ENCODE measurements at places on chromosomes 7 and 10.

DNA sequence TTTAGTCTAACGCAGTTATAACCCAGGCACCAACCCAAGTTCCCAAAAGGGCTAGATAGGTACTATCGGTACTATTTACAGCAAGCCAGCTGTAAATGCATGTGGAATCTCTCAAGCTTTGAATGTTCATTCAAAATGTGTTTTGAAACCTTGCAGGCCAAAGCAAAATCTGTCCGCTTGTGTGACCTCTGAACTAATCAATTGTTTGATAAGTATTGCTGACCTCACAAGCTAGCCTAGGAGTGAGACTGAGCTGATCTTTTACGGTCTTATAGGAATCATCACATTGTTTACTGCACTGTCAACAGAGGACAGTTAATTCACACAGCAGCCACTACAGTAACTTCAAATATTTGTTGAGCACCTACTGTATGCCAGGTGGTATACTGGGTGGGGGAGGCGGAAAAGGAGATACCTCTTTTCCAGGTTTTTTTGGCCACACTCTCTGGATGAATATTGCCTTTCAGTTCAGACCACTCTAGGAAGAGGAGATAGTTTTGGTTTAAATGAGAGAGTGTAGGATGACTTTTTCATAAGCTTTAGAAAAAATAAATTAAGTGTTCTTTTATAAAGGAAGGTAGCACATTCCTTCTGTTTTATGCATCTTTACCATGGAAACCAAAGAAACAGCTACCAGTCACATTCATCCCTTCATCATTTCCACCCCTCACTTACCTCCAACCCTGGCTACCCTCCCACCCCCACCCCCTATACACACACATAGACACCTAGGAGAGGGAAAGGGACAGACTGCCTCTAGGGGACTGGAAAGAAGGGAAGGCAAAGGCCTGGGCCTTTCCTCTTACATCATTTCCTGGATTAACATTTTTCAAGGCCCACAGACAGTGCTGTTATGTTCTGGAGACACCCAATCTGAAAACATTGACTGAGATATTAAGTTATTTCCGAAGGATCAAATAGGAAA is 2.4 kb downstream of the PAPSS2 start:
- no peak for DNase-seq

DNA sequence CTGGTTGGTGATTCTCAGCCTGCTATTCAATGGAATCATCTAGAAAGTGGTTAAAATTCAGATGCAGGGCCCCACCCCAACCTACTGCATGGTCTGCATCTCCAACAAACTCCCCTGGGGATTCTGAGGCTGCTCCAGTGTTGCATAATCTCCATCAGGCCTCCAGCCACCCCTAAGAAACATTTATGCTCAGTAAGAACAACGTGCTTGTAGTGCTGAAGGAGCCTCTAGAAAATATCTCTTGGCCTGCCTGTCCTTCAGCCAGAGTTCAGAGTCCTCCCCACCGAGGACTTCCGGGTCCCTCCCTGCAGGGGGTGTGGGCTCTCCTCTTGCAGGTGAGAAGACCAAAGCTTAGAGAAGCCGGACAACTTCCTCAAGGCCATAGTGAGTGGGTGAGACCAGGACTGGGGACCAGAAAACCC is 159.8 kb downstream of the SH3PXD2A start:
- DNase-seq, result no peak

- DNase-seq, result no peak
These were observed 1604.0 kb downstream of the REEP3 start for GRCh38 chr10:65125212-65125611.

DNA sequence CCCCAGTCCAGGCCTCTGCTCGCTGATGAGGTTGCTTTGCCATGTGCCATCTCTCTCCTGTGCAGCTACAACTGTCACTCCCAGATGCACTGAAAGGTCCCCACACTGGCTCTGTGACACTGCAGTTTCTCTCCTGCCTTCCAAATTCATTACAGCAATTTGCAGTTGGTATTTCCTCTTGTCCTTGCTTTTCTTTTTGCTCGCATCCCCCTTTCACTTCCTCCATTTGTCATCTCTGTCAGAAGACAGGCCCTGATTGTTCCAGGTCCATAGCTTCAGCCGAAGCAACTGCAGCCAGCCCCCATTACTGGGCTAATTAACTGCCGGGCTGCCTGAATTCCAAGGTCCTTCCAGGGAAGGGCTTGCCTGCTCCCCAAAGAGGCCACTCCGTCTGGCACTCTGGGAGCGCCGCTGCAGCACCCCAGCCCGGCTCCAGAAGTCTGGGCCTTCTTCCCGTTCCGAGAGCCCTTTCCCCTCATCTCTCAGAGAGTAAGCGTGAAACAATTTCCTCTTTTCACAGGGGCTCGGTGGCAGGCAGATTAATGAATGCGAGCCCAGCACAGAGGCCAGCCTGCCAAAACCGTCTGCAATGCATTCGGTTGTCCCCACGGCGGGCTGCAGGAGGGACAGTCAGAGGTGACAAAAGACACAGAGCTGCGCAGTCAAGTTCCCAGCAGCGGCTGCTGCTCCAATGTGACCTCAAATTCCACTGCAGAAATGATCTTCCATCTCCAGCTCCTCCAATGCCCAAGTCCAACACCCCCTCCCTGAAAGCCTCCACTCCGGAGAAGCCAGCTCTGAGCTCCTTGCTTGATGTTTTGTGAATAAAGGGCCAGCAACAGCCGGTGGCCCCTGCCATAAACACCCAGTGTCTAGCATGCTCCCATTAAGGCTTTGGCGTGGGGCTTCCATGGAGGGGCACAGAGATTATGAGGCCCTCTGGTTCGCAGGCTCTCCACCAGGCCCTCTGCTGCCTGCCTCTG is 279.4 kb upstream of the HABP2 start:
- DNase-seq, result no peak

- no peak for DNase-seq
These were observed 192.6 kb downstream of the CFTR start for GRCh38 chr7:117672453-117672852.

DNA sequence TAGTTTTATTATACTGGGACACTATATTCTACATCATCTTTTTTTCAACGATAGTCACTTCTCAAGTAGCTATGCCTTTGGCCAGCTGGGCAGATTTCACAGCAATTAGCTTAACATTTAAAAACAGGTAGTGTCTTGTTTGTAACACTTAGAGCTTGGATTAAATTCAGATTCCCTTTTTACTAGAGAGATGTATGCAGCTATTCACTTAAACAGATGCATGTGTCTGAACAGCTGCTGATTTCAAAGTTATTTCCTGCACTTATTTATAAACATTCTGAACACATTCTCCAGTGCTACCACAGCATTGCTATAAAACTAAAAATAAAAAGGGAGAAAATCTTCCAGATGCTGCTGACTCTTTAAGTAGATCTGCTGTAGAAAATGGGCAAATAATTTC is 637.2 kb downstream of the POM121L12 start:
- DNase-seq, result no peak

- no peak for DNase-seq
These were observed 15.5 kb upstream of the SEMA3C start for GRCh38 chr7:80934321-80934720.

All from activated T-helper 1 cell treated with anti-CD3 and anti-CD28 coated beads, Interleukin-2, amount 50 U/mL, for 16 hours (primary cell).